Myocyte (in vitro differentiated cells): ENCODE measurements at places on chromosomes 13 and 19.

DNA sequence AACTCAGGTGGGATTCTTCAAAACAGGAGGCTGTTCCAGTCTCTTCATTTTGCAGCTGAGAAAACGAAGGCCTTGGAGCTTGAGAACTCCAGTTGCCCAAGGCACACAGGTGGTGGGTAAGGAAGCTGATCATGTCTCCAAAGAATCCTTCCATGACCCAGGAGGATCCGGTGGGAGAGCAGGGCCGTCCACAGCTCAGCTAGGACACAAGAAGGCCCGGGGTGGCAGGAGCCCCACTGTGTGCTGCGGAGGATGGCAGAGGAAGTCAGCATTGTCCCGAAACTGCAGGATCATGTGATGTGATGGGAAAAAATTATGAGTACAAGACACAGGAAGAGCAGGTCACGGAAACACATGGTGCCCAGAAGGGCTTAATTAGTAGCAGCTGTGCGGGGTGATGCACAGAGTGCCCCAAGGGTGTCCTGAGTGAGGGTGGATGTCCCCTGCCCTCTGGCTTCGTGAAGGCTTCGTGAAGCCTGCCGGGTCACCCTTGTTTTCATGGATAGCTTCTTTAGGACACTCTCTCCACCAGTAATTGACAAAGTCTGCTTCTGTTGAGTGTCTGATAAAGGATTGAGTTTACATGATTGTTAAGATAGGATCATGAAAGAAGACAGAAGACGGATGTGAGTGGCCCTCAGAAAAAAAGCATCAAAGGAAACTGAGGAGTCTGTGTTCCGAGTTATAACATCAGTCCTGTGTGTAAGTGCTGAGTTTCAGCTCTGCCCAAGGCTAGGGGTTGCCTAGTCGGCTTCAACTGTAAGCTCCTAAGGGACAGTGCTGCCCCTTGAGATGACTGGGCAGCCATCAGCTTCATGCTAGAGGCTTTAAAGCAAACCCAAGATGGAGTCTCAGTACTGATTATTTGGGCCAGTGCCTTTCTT is 33.8 kb upstream of the SACS start:
- peak; percentile 33 for DNase-seq

DNA sequence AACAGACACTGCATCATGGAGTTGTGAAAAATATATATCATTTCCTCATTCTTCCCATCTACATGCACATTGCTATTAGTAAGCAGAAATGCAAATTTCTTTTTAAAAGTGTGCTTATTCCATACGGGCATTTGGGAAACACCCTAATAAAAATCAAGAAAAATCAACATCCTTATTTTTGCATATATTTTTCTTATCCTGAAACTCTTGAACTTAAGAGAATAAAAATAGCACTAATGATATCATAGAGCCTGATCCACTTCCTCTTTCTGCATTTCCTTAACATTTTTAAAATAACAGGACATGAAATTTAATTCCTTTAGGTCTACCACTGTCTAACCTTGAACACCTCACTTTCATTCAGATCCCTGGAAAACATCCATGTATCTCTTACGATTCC is 123.3 kb downstream of the VWA8 start:
- no peak for DNase-seq

- no peak for DNase-seq
These were observed 27.6 kb upstream of the MAP3K10 start for GRCh38 chr19:40163541-40164129.

GRCh38 chr19:2338055-2338615 is 9.7 kb downstream of the SPPL2B start:
- no peak for DNase-seq

- no peak for DNase-seq
These were observed 263.5 kb downstream of the GPC5 start for GRCh38 chr13:91661692-91662490.

DNA sequence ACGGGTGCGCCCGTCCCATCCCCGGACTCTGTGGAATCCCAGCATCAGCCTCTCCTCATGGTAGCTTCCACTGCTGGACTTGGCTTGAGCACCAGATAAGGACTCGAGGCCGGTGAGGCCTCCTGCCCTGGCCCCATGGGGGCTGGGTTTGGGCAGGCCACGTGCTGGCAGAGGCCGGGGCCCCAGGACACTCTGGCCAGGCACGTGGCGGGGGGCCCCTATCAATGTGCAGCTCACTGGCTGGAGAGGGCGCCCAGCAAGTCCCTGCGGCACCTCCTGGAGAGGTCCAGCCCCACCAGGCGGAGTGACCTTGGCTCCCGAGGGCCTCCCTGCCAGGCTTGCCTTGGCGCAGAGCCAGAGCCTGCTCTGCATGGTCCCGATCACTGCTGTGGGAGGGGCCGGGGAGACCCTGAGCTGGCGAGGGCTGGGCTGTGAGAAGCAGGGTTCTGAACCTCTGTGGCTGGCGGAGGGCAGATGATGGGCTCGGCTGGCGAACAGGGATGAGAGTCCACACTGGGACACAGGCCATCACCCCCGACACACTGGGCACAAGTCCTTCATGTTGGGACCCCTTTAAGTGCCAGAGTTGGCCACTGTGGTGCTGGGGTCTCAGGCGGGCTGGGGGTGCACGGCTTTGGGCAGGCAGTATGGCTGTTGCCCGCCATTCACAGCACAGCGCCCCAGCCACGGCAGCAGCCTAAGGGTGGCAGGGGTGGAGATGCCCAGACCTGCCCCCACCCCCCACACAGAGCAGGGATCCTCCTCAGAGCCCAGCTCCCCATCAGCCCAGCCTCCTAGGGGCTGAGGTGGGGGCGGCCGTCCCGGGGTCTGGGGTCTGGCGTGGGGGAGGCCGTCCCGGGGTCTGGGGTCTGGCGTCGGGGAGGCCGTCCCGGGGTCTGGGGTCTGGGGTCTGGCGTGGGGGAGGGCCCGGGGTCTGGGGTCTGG is 19.1 kb downstream of the CEBPG start:
- no peak for DNase-seq

DNA sequence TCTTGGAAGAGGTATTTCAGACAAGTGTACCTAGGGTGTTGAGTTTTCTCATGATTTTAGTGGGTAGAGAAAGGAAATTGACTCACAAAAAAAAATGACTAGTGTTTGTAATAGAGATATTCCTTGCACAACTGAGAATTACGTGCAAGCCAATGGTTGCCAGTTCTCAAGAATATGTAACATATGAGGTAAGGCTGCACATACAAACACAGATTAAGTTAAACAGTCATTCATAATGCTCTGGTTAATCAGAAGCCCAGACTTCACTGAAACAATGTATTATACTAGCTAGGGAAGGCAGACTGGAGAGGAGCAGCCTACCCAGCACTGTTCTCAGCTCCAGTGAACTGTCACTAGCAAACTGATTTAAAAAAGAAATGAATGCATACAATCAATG is 418.3 kb downstream of the DIAPH3 start:
- no peak for DNase-seq

GRCh38 chr13:74132152-74132775 is 1.9 kb downstream of the KLF12 start:
- DNase-seq = peak; percentile 31

GRCh38 chr19:1122021-1122971 is 18.5 kb downstream of the GPX4 start:
- no peak for DNase-seq

DNA sequence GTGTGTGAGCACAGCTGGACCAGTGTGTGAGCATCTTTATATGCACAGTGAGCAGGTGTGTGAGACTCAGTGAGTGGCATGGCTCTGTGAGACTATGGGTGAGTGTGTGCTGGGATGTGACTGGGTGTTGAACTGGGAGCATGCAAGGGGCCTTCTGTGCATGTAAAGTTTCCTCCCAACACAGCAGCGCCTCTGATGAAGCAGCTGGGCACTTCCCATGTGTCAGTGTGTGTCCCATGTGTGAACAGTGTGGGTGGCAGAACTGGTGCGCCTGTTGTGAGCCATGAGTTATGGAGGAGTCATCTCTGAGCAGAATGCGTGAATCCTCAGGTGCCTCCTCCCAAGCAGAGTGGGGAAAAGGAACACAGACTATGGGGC is 24.1 kb downstream of the LGALS16 start:
- no peak for DNase-seq

DNA sequence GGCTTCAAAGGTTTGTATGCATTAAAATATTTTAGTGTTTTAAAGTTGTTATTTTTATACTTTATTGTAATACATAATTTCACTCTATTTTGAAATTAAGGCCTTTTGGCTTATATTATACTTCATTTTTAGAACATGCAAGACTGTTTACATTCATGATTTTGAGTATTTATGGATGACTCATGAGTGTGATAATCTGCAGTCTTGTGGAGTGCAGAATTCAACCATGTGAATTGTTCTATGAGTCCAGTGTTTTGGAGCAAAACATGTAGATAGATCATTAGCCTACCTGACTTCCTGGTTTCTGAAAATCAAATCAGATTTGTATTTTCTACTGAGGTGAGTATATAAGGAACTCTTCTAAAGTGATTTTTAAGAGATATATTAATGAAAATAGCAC is 241.8 kb downstream of the PCCA start:
- DNase-seq = no peak

DNA sequence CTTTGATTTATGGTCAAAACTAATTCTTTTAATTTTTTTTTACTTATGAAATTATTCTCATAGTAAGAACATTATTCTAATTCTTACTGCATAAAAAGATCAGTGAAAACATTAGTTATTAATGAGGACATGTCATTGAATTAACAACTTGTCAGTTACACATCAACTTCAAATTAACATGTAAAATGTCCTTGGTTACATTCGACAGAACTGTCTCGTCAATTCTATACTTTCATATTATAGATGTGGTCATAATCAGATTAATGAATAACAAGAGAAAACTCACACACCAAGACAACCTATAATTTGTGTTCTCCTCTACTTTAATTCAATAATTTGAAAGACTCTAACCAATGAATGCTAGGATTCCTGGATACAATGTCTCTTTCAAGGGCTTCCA is 66.7 kb downstream of the KATNAL1 start:
- DNase-seq = no peak

GRCh38 chr19:29624489-29625185 is 18.6 kb downstream of the POP4 start:
- no peak for DNase-seq

DNA sequence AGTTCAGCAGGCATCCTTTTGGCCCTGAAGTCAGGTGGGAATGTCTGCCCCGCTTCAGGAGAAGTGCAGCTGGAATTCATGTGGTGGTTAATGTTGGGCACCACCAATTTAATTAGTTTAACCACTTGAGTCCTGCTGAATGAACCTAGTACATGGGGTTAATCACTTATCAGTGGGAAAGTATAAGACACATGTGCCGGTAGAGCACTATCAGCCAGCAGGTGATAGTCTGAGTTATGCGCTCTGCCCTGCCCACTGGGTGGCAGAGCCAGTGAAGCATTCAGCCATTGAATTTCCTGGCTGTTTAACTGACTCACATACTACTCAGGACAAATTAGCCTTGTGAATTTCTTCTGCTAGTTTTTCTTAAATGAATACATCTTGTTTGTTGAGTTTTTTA is 789.7 kb upstream of the PRR20A start:
- no peak for DNase-seq

GRCh38 chr19:49142866-49143335 is 12.3 kb downstream of the HRC start:
- DNase-seq = peak; percentile 95

GRCh38 chr19:4374498-4375163 is 25.7 kb downstream of the SH3GL1 start:
- DNase-seq = peak; percentile 95

GRCh38 chr19:575527-576506 is 3.4 kb downstream of the BSG start:
- no peak for DNase-seq
